ENCODE measurements at places on chromosomes 11 and 22.
A peak's percentile ranks its signal among the peaks of the same experiment; 100 is the strongest.

DNA sequence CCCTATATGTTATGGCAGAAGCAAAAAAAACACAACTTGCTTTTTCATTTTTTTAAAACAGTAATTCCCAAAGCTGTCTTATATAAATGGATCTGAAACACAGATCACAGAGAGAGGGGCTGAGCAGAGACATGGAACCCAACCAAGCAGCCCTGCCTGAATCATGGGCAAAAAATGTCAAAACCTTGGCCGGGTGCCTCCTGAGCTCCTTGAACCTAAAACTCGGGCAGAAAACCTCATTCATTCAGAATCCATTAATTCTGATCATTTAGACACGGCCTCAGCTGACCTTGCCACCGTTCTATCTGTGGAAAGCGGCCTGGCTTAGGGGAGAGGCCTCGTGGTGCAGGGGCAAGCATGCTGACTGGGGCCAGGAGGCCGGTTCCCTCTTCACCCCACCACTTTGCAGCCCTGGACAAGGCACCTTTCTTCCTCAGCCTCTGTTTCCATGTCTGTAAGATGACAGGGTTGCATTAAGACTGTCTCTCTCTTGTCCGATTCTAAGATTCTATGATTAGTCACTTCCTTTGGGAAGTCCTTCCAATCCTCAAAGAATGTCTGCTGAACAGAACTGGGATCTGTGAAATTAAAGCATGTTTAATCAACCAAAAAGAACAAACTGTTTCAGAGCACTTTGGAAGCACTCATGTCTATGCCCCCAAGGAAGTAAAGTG, 26.0 kb downstream of the TENM4 start:
- no peak for DNase-seq

GRCh38 chr11:86978756-86979608, 23.8 kb upstream of the FZD4 start:
- DNase-seq = no peak

- DNase-seq = no peak
These were observed 38.5 kb upstream of the COMT start for GRCh38 chr22:19903031-19903430.

- DNase-seq = no peak
These were observed 4.8 kb upstream of the NAP1L4 start for GRCh38 chr11:2996976-2997375.

- DNase-seq = no peak
These were observed 16.5 kb upstream of the OR9G4 start for GRCh38 chr11:56764976-56765375.

GRCh38 chr11:10564696-10565318, 3.7 kb downstream of the LYVE1 start:
- no peak for DNase-seq

DNA sequence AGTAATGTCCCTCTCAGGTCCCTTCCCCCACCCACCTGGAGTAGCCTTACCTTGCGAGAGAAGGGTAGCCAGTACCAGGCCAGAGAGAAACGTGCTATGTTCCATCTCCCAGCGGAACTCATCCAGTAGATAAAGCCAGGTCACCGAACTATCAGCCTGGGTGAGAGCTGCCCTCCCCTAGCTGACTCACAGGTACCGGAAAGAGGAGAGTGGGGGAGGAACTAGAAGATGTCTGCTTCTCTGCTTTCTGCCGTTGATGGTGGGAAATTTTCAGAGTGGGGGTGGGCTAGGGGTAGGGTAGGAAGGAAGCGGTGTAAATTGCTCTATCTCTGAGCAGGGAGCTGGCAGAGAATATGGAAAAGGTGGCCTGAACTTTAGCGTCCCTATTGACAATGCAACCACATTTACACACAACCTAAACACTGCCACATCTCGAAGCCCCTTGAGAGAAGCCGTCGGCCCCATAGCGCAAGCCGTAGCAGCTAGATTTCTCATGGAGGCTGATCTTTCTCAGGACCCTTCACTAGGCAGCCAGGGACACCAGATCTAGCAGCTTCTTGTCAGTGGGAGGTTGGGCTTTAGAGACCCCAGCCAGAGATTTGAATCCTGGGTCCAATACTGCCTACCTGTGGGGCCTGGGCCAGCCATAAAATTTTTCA, at the start of gene CD3D:
CD3D (minus strand) TSS at position 203 of the 659 bp plus-strand sequence; CDS start at position 105, 98 bp downstream.
- no peak for DNase-seq

GRCh38 chr11:98616098-98616655, 404.6 kb upstream of the CNTN5 start:
- no peak for DNase-seq

DNA sequence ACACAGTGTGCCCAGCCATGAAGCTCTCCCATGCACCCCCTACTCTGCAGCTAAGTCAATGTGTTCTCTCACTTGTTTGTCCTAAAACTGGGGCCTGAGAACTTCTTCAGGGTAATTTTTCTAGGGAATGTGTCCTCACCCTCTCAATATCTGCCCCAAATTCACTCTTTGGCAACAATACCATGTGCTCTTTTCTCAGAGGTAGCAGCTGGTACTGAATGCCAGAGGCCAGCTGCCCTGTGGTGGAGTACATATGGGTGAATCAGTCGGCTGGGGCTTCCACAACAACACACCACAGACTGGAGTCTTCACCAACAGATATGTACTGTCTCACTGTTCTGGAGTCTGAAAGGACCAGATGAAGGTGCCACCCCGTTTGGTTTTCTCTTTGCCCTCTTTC, 97.7 kb upstream of the TOP3B start:
- DNase-seq = no peak

DNA sequence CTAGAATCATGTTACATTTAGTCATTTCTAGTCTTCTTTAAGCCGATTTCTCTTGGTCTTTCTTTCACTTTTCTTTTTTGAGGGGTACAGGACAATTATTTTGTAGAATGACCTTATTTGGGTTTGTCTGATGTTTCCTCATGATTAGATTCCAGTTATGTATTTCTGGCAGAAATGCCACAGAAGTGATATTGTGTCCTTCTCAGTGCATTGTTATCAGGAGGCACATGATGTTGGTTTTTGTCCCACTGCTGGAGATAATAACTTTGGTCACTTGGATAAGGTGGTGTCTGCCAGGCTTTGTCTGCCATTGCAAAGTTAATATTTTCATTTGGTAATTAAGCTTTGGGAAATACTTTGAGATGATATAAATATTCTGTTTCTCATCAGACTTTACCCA, 100.3 kb downstream of the RRM1 start:
- DNase-seq = no peak

DNA sequence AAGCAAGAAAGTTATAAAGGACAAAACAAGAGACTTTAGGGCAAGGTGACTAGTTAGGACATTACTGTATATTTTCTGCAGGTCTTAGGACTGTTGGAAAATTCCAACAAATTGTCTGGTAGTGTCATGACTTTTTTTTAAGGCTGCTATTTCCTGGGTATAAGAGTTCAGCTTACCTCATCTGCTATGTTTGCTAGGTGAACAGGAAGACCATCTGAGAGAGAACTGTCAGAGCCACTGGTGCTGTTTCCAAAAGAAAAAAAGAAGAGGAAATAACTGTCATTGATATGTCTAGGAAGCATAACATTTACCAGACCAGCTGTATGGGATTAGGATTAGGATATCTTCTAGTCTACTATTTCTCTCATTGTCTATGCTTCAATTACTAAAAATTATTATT, 26.3 kb upstream of the MTCH2 start:
- no peak for DNase-seq

- no peak for DNase-seq
These were observed 1.5 kb downstream of the APOBEC3H start for GRCh38 chr22:39098576-39098975.

DNA sequence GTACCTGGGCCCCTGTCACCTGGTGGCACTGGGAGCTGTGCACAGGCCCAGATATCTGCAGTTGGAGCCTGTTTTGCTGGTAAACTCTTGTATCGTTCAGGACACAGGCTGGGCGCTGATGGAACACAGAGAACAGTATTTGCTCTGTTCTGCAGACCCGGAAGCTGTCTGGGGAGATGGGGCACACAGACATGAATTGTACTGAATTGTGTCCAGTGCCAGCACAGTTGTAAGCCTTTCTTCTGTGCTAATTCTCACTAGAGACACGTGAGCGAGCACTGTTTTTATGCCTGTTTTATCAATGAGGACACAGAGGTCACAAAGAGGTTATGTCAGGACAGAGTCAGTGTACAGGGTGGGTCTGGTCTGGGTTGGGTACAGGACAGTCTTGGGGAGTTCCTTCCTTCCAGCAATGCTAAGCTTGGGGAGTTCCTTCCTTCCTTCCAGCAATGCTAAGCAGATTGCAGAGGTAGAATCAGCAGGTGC, 24.4 kb upstream of the ACR start:
- no peak for DNase-seq

- no peak for DNase-seq
These were observed 48.1 kb downstream of the CNTN5 start for GRCh38 chr11:99068832-99069231.

GRCh38 chr11:63760487-63761079, 8.0 kb downstream of the ZFTA start:
- no peak for DNase-seq

DNA sequence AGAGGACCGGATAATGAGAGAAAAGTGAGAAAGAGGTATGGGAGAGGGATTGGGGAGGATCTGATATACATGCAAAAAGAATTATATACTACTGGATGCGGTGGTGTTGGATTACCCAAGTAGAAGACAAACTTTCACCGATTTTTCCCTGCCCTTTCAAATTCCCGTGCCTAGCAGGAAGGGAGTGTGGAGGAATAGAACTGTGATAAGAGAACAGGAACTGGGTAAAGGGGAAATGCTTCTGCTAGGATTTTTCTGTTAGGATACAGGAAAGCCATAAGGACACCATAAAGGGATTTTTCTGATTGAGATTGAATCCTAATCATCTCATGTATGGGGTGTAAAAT, 480 bp upstream of the MTMR2 start:
- DNase-seq = no peak

GRCh38 chr11:62394825-62395538, 23.9 kb upstream of the SCGB1A1 start:
- peak; percentile 82 for DNase-seq

- DNase-seq = peak; percentile 33
These were observed 136.7 kb downstream of the SPATA19 start for GRCh38 chr11:133708547-133709051.

- no peak for DNase-seq
These were observed 31.8 kb downstream of the TXN2 start for GRCh38 chr22:36449596-36450175.

GRCh38 chr11:62449451-62449851, 30.6 kb downstream of the SCGB1A1 start:
- DNase-seq = no peak

DNA sequence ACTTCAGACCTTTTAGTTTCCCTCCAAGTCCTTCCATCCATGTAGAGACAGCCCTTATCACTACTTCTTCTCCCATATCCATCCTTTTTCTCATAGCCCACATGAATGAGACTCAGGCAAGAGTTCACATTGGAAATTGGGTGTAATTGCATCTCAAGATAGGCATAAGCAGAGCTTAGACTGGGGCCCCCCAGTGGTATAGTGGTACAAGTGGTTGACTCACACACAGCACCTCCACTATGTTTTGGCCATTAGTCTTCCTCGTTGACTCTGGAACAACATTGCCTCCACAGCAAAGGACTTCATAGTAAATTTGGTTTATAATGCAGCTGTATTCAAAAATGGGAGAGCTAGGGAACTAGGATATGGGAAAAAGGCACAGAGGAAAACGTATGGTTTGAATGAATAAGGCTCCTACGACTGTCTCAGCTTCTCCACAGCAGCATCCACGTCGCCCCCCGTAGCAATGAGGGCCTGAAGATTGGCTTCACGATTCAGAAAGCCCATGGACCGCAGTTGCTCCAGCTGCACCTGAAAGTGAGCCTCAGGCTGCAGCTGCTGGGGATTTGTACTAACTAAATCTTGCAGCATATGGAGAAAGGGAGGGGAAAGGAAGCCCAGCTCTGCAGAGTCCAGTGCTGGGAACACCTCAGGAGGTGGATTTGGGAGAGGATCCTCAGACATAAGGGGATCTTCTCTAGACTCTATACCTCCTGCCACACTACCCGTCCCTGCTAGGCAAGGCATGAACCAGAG, 2.4 kb downstream of the UBQLN3 start:
- no peak for DNase-seq

DNA sequence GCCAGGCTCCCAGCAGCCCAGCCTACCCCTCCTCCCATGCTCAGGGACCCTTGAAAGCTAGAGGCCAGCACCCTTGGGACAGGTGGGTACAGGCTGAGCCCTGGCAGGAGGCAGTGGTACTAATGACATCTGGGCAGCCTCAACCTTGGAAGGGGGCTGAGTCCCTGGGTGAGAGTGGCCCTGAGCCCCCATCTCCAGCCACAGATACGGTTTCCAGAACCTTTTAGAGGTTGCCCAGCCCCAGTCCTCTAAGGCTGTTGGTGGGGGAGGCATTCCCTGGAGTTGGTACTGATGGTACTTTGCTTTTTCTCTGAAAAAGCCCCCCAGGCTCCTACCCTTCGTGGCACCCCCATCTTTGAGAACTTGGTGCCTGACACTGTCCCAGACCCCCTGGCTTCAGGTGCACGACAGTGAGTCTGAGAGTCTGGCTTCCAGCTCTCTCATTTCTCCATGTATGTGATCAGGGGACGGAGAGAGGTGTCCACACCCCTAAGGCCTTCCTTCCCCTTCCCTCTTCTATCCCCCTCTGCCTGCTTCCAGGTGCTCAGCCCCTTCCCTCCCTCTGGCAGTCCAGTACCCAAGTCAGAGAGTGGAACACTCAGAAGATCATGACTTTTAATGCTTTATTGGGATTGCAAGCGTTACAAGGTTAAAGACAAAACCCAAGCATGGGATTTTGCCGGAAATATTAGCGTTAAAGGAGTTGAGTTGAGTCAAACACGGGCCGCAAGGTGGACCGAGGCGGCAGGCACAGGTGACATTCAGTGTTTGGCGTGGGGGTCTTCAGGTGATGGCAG, 10.5 kb downstream of the IGF2 start:
- peak; percentile 43 for DNase-seq

- no peak for DNase-seq
These were observed 20.7 kb downstream of the PIK3C2A start for GRCh38 chr11:17186932-17187692.

- no peak for DNase-seq
These were observed 337.9 kb downstream of the SHANK2 start for GRCh38 chr11:70914496-70914895.

GRCh38 chr22:24803064-24803542, 2.9 kb upstream of the SGSM1 start:
- DNase-seq = peak; percentile 73

DNA sequence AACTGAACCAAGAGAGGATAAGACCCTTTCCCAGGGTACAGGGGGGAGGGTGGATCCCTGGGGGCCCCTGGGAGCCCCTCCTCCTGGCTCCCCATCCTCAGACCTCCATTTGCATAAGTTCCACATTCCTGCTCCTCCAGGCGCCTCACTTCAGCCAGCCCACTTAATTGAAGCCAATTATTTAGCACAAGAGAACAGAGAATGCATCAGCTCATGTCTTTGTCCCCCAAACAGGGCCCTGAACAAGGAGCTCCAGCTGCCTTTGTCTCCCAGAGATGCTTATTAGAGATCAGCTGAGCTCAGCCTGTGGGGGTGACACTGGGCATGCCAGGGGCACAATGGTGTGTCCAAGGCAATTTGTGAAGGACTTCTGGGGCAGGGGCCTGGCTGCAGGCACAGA, 89.9 kb upstream of the PRDM11 start:
- DNase-seq = peak; percentile 52

DNA sequence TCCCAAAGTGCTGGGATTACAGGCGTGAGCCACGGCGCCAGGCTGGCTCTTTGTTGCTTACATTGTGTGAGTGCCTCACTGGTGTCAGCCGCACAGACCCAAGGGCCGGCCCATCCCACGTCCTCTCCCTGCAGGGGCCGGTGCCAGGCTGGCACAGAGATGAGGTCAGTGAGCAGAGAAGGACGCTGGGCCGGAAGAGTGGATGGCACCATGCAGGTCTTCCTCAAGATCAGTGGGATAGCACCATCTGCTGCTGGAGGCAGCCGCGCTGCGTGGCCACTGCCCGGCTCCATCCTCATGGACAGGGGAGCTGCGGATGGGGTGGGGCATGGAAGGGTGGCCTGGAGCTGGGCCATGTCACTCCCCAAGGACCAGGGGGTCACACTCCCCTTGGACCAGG, 22.0 kb upstream of the FGF4 start:
- DNase-seq = no peak
